ENCODE measurements at places on chromosomes 13 and 19. TPM values are rescaled to one million over a fixed set of nuclear protein-coding genes. Genes with fewer than 3 reads are reported as not detected.

- DNase-seq, result no peak
Measured at GRCh38 chr13:110392510-110393240, 85.6 kb downstream of the COL4A2 start.

- no peak for DNase-seq
Measured at GRCh38 chr13:70817576-70817975, 709.3 kb upstream of the KLHL1 start.

DNA sequence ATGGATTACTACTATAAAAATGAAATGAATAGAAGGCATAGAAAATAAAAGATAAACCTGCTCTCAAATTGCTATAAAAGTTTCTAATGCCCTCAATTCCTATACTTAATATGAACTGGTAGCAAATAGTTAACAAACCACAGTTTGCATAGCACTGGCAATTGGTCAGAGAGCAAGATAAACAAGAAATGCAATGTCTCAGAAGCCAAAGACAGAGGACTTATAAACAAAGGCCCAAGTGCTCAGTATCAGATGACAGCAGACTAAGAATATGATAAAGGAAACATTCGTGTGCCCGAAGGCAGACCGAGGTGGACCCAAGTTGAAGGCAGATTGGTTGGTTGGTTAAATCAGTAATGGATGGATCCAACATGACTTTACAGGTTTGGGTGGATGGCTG is 50.6 kb downstream of the IPO5 start:
- DNase-seq, result no peak

DNA sequence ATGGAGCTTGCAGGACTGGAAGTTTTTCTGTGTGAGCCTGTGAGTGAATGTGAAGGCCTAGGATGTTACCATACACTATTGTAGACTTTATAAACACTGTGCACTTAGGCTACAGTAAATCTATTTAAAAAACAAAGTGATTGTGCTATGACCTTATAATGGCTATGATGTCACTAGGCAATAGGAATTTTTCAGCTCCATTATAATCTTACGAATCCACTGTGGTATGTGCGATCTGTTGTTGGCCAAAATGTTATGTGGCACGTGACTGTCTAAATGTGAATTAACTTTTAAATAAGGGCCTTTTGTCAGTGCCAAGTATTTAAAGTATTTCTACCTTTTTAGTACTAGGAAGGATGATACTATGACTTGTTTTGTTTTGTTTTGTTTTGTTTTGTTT is 54.9 kb downstream of the DPY19L3 start:
- DNase-seq, result no peak

GRCh38 chr13:82569581-82569980 is 1312.7 kb downstream of the SLITRK1 start:
- DNase-seq, result no peak

DNA sequence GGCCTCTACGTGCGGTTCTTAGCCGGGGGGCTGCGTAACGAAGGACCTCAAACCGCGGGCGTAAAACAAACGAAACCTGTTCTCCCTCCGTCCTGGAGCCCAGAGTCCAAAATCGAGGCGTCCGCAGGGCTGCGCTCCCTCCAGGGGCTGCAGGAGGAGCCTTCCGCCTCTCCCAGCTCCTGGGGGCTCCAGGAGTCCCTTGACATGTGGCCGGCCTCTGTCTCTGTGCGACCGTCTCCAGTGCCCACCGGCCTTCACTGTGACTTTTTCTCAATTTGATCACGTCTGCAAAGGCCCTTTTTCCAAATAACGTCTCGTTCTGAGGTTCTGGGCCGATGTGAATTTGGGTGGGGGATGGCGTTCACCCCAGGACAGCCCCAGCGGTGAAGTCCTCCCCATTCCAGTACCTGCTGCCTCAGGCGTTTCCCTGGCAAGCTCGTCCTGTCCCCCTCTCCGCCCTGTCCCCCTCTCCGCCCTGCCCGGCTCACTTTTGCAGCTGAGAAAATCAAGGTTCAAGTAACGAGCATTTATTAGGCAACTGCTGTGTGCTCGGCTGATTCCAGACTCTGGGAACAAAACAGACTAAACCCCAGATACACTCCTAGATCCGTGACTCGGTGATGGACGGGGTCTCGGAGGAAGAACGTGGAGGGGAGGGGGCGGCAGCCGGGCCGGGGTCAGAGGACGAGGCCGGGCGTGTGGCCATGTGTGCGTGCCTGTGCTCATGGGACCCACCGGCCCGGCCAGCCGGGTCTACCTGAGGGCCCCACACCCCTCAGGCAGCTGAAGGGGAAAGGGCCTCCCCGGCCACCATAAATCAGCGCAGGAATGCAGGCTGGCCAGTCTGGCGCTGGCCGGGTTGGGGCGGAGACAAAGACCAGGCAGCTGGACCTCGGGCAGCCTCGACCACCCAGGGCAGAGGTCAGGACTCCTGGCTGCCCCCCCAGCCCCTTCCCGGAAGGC is 28.1 kb upstream of the WDR18 start:
- DNase-seq, result no peak

DNA sequence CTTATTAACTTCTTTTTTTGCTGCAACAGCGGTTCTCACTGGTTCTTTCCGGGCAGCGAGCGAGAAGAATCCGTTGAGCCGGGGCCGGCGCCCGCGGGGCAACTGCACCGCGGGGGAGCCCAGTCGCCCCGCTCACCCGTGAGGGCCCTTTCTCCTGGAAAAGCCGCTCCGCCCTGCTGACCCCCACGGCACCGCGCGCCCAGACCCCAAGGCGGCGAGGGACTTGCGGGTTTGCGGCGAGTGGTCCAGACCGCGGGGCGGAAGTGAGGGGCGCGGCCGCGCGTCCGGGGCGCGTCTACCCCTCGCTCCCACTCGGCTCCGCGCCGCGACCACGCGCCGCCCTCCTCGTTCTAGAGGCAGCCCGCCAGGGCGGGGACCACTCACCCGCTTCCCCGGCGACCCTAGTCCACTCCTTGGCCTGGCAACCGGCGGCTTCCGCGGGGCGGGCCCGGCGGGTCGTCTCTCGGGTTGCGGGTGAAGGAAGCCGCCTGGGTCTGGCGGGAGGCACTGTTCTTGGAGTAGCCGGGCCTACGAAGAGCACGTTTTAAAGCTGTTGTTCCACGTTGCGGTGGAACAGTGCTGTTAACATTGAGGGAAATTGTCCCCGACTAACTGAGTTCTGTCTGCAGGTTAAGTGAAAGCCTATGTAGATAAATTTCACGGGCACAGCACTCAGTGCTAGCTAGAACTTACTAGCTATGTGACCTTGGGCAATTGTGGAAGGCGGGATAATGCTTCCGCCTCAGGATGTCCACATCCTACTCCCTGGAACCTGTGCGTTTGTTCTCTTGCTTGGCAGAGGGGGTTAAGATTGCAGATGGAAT is at the start of gene NEK3:
Gene NEK3 (minus strand): TSS at position 439 of the 824 bp plus-strand sequence. CDS start 3,406 bp downstream, outside the sequence.
- DNase-seq, result no peak

DNA sequence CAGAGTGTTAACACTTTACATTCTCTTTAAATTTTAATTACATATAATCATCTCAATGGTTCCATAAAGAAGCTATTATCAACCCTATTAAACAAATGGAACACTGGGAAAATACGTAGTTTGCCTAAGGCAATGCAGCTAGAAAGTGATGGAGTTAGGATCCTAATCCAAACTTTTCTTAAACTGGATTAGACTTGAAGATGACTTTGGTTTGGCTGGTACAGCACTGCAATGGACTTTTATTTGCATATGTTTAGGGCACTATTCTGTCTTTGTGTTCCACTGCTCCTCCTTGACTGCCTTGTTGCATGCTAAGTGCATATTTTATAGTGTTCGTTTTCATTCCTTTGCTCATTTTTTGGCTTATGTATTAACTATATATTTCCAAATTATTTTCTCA is 133.5 kb upstream of the UFM1 start:
- no peak for DNase-seq

DNA sequence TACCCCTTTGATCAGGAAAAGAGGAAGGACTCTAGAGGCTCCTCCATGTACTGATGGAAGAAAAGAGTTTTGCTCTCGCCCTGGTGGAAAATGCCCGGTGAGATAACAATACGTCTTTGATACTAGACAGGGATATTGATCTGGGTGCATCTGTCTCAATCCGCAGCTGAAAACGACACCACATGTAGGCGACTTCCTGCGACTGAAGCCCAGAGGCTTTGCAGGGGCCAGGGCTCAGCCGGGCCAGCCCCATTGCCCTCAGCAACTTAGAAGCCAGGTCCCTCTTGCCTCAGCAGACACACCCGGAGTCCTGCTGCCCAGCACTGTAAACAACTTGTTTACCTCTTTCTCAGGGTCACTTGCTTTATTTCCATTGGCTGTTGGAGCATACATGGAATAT is 409.4 kb downstream of the IRS2 start:
- DNase-seq, result no peak

C13orf42 gene
- polyA plus RNA-seq, result 0.52 TPM

GSX1 gene
- polyA plus RNA-seq, result not detected

GRCh38 chr19:11594084-11594483 is 3.2 kb upstream of the ZNF627 start:
- DNase-seq, result no peak

- no peak for DNase-seq
Measured at GRCh38 chr13:30585748-30586262, 31.9 kb upstream of the USPL1 start.

LRFN3 gene
- 8.3 TPM for polyA plus RNA-seq

MEX3D gene
- 20.2 TPM for polyA plus RNA-seq

DNA sequence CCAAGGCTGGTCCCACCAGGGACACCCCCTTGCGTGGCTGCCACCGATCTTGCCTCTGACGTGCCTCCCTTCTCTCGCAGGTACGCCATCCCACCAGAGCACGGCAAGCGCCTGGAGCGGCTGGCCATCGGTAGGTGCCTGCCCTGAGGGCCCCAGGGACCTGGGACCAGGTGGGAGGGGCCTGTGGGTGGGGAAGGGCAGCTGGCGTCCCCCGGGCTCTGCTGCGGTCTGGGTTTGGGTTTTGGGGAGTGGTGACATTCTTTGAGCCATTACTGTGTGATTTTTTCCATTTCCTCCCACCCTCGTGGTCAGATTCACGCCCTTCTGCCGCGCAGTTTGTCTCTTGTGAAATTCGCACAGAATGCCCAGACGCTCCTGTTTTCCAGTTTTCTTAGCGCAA is 102.0 kb downstream of the KDM4B start:
- DNase-seq, result no peak

DNA sequence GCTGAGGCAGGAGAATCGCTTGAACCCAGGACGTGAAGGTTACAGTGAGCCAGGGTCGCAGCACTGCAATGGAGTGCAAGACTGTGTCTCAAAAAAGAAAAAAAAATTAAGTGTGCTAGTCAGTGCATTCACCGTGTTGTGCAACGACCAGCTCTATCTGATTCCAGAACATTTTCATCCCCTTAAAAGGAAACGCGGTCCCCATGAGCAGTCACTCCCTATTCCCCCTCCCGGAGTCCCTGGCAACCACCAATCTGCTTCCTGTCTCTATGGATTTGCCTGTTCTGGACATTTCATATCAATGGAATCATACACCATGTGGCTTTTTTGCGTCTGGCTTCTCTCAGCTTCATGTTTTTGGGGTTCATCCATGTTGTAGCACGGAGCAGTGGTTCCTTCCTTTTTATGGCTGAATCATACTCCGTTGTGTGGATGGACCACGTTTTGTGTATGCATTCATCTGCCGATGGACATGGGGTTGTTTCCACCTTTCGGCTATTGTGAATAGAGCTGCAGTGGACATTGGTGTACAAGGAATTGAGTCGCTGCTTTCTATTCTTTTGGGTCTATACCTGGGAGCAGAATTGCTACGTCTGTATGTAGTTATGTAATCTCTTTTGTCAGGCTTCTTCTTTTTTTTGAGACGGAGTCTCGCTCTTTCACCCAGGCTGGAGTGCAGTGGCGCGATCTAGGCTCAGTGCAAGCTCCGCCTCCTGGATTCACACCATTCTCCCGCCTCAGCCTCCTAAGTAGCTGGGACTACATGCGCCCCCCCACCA is 19.8 kb downstream of the MYO9B start:
- no peak for DNase-seq

OLFM2 gene
- 18.7 TPM for polyA plus RNA-seq

DNA sequence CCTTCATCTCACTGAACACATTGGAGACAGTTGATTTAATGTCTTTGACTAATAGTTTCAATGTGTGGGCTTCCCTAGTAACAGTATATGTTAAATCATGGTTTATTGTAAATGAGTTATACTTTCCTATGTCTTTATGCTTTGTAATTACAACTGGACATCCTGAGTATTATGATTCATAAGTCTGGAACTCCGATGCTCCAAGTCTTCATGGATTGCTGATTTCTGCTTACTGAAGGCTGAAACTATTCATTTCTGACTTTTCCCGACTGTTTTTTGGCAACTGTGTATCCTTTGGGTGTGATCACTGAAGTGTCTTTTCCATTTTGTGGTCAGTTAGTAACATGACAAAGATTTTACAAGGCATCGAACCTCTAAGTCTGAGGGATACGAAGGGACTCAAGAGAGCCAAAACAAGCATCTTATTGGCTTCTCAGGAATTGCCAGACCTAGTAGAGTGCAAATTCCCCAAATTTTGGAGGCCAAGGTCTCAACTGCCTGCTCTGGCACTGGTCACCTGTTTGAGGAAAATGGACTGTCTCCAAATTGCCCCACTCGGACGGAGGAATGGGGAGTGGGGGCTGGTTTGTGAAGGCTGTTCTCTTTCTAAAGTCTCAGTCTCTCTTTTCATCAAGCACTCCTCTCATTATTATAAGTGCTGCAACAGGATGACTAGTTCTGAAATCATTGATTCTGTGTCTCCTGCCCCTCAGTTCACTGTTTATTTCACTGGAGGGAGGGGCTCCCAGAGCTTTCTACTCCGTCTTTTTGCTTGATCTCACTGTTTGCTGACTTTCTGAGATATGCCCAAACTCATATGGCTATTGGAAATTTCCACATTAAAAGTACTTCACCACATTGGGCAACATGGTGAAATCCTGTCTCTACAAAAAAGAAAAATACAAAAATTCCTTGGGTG is 20.2 kb upstream of the CD70 start:
- no peak for DNase-seq

KLK7 gene
- 4.0 TPM for polyA plus RNA-seq

DNA sequence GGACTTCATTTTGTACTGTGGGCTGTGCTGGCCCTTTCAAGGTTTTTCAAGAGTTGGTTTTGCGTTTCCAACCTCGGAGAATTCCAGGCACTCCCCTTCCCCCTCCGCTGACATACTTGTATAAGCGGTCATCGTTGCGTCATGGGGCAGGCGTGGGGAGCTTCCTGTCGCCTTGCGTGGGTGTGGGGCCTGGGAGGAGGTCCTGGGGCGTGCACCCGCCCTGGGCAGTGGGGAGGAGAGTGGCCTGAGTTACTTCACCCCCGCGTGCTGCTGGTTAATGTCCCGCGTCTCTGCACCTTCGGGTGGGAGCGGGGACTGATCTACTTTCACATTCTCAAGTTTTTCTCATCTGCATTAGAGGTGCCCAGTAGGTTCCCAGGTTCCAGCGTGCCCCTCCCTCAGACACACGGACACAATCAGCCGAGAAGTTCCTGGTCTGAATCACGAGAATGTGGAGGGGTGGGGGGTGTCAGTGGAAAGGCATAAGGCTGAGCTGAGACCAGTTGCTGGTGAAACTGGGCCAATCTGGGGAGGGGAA is 4.1 kb downstream of the IER2 start:
- DNase-seq, result no peak

GRCh38 chr19:995051-995827 is 5.0 kb upstream of the GRIN3B start:
- no peak for DNase-seq

DNA sequence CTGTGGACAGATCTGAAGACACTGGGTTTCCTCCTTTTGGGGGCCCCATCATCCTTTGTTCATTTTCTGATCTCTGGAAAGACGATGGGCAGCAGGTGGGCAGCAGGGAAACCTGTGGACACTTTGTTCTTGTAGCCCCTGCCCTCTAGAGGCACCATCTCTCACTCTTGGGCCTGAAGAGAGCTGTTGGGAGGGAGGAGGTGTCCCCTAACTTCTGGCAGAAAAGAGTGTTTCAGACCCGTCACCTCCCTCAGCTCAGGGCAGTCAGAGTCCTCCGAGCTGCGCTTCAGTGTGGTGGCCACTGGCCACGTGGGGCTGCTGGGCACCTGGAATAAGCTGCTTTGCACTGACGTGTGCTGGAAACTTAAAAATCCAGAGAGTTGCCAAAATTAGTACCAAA is 26.9 kb upstream of the RNF17 start:
- DNase-seq, result no peak

All from right renal cortex interstitium (tissue), 3 donors.